Right atrium auricular region (tissue), 2 donors: ENCODE measurements at places on chromosomes 3 and 15. TPM values are rescaled to one million over a fixed set of nuclear protein-coding genes. Genes with fewer than 3 reads are reported as not detected.

GRCh38 chr3:18097989-18098388 lies 327.1 kb downstream of the SATB1 start:
- DNase-seq, result no peak

DNA sequence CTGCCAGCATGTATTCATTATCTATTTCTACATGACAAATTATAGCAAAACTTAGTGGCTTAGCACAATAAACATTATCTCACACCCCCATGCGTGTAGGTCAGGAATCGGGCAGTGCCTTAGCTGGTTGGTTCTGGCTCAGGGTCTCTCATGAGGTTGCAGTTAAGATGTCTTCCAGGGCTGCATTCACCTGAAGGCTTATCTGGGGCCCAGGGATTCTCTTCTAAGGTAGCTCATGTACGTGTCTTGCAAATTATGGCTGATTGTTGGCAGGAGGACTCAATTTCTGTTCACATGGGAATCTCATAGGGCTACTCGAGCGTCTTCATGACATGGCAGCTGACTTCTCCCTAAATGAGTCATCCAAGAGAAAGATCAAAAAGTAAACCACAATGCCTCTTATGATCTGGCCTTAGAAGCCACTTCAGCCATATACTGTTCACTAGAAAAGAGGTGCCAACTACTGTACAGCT lies 42.9 kb upstream of the TSC22D2 start:
- no peak for DNase-seq

GRCh38 chr15:74032606-74033561 lies 38.4 kb downstream of the PML start:
- no peak for DNase-seq

DNA sequence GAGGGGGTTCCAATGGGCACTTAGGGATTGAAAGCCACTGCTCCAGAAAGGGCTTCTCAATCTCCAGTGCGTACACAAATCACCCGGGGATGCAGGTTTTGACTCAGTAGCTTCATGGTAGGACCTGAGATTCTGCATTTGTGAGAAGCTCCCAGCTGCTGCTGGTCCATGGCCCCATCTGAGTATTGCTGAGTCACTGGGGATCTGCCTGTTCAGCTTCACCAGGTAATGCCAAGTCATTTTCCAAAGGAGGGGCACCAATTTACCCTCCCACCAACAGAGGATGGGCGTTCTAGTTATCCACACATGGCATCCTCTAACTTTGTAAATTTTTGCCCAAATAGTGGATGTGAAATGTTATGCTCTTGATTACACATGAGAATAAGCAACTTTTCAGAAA lies 12.9 kb upstream of the CEMIP start:
- no peak for DNase-seq

DNA sequence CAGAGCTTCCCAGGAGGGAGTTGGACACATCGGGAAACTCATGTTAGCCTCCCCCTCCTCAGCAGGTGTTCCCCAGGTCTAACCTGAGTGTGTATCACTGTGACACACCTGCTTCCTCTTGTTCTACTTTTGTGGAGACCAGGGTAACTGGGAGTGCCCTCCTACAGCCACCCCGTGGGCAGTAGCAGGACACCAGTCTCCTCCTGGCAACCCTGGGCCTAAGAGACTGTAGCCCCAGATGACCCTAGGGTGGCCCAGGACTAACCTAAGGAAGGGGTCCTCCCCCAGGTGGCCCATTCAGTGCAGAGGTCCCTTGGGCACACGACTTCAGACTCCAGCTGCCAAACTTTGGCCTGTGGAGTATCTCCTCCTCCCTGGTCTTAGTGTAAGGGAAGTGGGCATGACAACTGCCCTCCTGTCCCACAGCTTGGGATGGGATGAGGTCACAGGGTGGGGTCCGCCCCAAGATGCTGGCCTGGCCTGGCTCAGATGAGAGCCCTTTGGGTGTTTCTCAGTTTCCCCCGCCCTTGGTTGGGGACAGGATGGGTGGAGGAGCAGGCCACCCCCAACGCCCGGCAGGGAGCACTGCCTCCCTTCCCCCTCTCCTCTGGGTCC lies 4.8 kb downstream of the CSK start:
- no peak for DNase-seq

The TRH gene
- not detected for total RNA-seq

GRCh38 chr15:22961762-22962161 lies 18.4 kb downstream of the CYFIP1 start:
- DNase-seq, result no peak

GRCh38 chr15:77772641-77773402 lies 140.1 kb upstream of the LINGO1 start:
- DNase-seq, result no peak

DNA sequence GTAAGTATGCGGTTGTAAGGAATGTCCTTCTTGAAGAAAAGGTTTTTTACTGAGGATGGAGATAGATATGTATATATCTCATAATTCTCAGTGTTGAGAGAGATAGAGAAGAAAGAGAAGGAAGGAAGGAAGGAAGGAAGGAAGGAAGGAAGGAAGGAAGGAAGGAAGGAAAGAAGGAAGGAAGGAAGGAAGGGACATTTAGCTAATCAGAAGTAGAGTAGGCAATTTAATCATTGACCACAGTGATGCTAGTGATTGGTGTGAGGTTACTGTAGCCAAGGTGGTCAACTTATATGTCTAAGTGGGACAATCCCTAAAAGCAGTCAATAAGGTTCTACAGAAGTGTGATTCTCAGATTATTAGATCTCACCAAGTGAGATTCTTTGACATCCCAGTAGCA lies 751.8 kb upstream of the CBLB start:
- no peak for DNase-seq
